ENCODE measurements at places on chromosomes 2 and 18. TPM values are rescaled to one million over a fixed set of nuclear protein-coding genes. Genes with fewer than 3 reads are reported as not detected.

SLC14A1 gene
- 1.3 TPM for total RNA-seq

DNA sequence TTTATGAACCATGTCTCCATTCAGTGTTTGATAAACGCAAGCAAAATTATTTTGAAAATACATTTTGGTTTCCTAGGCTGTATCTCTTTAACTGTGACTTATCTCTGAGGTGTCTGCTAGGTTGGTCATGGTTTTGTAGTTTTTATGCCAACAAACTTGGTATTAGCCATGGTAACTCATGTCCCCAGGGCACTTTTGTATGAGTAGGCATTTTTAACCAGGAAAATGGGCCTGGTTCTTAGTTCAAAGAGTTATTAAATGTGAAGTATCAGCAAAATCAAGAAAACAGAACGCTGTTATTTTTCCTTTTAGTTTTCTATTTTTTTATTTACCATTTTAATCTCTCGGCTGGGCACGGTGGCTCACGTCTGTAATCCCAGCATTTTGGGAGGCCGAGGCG lies 179.3 kb upstream of the LHCGR start:
- DNase-seq = no peak
- no peak overlapping the region for H3K27ac ChIP-seq
- no peaks in the 10 kb centered on the region for H3K36me3 ChIP-seq
- H3K27me3 ChIP-seq = peaks cover 6% of the 10 kb centered on the region
- H3K4me3 ChIP-seq = no peak overlapping the region

PARD3B gene
- total RNA-seq = not detected

- no peaks in the 10 kb centered on the region for H3K27me3 ChIP-seq
- no peaks in the 10 kb centered on the region for H3K36me3 ChIP-seq
- no peak overlapping the region for H3K27ac ChIP-seq
- no peak for DNase-seq
- H3K4me1 ChIP-seq = no peaks in the 10 kb centered on the region
These were observed 388.8 kb downstream of the CBLN2 start for GRCh38 chr18:72155327-72155726.

DNA sequence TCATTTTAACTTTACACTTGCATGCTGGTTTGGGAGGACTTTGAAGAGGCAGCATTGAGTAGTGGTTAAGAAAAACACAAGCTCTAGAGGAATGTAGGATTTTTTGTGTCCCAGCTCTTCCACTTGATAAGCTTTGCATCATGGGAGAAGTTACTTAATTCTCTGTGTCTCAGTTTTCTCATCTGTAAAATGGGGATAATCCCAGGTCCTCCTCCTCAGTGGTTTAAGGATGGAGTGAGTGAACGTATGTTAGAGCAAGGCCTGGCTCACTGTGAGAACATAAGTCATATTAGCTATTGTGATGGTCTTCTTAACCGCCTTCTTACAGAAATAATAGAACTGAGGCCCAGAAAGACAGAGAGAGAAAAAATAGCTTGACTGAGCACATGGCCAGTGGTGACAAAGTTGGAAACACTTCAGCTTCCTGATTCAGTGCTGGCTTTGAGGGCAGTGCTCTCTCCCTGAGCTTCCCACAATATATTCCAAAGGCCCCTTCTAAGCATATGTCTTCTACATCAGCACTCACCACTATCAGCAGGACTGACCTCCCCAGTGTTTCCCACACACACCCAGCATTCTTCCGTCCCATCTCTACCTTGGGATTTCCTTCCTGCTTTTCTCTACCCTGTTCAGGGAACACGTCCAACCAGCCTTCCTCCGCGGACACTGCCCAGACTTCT lies 214.9 kb upstream of the TNP1 start:
- H3K4me3 ChIP-seq = no peak overlapping the region
- H3K36me3 ChIP-seq = no peaks in the 10 kb centered on the region
- no peak for DNase-seq

All from activated CD4-positive, alpha-beta T cell treated with anti-CD3 and anti-CD28 coated beads for 36 hours (primary cell).